ENCODE measurements at places on chromosomes 2 and 18.

DNA sequence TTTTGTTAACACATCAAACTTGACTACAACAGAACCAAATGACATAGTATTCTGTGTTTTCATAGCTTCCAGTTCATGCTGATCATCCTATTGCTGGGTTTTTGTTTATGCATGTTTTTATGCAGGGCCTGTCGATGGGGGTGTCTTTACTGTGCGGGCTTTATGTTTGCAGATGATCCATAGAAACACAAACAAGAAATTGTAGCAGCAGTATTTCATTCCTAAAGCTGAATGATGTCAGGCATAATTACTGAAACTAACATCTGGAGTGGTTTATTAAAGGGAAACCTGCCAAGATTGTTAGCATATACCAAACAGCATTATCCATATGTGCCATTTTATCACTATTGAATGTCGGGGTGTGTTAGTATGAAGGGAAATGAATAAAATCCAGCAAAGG, 129.7 kb downstream of the PTPRM start:
- no peak for DNase-seq

- DNase-seq = no peak
Measured at GRCh38 chr2:217951521-217952247, 51.1 kb downstream of the TNS1 start.

GRCh38 chr2:7726989-7727388, 809.8 kb downstream of the RNF144A start:
- no peak for DNase-seq

DNA sequence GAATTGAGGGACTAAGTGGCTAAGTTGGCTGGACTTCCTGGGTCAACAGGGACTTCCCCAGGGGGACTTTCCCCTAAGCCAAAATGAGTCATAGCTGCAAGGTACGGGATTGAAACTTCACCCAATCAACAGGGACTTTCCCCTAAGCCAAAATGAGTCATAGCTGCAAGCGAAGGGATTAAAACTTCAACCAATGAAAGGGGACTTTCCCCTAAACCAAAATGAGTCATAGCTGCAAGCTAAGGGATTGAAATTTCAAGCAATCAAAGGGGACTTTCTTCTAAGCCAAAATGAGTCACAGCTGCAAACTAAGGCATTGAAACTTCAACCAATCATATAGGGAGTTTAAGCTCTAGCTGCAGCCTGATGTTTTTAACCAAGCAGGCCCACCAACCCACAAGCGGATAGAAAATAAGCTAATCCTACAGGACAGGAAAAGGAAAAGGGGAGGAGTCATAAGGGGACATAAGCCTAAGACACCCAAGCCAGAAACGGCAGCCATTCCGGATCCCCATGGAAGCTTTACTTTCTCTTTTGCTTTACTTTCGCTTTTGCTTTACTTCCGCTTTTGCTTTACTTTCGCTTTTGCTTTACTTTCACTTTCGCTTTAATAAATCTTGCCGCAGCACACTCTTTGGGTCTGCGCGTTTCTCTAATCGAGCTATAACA, 1375.4 kb upstream of the CELF4 start:
- no peak for DNase-seq

DNA sequence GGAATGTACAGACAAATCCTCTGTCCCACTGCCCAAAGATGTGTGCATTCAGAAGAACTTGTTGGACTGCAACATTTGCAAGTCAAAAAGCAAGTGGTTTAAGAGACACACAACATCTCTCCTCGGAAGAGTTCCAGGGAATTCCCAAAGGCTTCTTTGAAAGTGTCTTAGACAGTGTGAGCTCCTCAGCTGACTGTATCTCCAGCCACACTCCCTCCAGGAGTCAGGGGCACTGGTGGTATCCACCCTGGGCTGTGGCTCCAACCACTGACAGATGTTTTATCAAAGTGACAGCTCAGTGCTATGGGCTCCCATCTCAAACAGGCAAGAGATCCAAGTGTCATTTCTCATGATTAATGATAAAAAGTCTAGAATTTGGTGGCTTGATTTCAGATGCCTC, 48.5 kb downstream of the ALK start:
- DNase-seq = no peak

- DNase-seq = peak; percentile 66
Measured at GRCh38 chr2:43131051-43131889, 95.1 kb downstream of the ZFP36L2 start.

GRCh38 chr2:157329524-157329923, 3.9 kb upstream of the ERMN start:
- no peak for DNase-seq

- no peak for DNase-seq
Measured at GRCh38 chr2:148739454-148740105, 95.0 kb downstream of the EPC2 start.

GRCh38 chr2:195961873-195962272, 106.8 kb downstream of the DNAH7 start:
- DNase-seq = no peak

GRCh38 chr2:223995569-223995968, 38.3 kb downstream of the MRPL44 start:
- DNase-seq = no peak

DNA sequence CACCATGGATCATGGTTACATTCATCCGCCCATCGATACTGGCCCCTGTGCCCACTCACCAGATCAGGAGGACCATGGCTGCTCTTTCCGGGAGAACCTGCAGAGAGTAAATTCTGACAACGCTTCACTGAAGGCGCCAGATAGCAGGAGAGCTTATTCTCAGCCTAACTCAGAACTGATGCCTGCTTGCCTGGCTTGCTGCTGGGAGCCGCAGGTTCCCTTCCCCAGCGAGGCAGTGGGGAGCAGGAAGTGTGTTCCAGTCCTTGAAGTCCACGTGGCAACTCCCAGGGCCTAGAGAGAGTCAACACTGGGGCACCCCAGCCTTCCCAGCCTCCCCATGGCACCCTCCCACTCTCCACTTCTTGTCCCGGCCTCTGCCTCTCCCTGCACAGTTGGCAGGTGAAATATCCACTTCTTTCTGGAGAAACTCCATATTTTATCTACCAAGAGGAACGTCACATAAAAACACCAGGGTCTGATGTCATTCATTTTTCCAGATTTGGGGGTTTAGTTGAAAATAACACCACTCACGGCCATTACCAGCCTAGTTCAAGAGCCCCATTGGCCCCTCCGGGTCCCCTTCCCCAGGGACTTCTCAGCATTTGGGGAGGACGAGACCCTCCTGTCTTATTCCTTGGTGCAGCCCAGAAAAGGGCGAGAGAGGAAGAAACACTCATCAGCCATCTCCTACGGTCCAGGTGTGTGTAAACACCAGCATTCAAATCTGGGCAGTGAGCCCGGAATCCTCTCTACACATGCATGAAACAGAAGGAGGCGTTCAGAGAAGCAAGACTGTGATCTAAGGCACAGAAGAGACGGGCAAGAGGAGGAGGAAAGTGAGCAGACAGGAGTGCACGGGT, 3.5 kb upstream of the TUBB6 start:
- no peak for DNase-seq

DNA sequence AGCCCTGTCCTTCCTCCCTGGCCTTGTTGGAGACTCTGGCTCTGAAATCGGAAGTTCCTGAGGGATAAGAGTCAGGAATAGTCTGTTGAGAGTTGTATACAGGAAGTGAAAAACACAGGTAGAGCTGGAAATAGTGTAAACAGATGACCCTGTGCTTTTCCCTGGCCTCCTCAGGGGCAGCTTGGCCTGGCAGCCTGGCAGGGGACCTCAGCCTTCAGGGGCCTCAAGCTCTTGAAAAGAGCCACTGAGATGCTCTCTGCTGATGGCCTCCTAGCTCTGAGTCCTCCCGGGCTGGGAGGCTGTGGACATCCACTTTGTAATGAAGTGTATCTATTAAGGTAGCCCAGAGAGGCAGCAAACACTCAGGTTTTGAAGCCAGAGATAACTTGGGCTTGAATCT, 79.3 kb downstream of the DDX1 start:
- no peak for DNase-seq

DNA sequence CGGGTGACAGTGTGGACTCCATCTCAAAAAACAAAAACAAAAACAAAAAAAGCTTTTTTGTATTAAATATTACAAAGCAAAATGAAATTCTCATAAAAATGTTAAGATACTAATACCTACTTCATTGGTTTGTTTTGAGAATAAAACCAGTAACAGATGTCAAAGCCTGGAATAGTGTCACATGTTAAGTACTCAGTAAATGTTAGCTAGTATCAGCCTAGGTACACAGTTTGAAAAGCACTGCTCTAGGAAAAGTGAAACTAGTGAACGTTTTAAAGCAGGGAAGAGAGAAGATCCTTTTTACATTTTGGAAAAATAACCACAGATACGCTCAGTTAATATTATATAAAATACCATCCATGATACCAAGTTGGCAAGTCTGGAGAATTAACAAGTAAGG, 37.1 kb upstream of the ADAM17 start:
- DNase-seq = no peak

GRCh38 chr18:2627821-2628276, 27.7 kb upstream of the SMCHD1 start:
- DNase-seq = no peak

DNA sequence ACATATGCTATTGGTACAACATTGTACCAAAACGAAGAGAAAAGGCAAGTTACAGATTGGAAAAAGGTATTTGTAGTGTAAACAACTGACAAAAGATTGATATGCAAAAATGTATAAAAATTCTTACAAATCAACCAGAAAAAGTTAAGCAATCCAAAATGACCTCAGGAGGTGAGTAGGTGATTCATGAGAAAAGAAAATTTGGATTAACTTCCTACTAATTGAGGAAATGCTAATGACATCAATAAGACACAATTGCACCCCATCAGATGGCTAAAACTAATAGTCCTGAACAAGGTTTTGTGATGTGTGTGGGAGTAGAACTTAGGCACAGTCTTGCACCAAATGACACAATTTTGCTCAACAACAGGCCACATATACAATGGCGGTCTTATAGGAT, 129.3 kb downstream of the COPS8 start:
- no peak for DNase-seq

- no peak for DNase-seq
Measured at GRCh38 chr2:9196637-9197036, 10.0 kb upstream of the ASAP2 start.

DNA sequence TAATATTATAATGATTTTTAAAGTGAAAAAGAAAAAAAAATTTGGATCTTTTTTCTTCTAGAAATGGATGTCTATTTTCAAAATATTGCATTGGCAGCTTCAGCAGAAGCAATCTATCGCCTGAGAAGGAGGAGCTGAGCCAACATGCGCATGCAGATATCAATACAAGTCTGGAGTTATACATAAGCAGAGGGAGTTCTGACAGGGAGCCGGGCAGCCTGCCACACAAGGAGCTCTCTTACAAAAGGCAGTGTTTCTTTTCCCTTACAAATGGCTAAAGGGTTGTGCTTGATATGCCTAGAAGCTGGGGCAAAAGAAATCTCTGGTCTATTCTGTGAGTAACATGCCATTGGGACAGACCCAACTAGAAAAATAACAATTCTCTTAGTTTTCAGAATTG, 291.9 kb upstream of the TRIB2 start:
- DNase-seq = no peak

DNA sequence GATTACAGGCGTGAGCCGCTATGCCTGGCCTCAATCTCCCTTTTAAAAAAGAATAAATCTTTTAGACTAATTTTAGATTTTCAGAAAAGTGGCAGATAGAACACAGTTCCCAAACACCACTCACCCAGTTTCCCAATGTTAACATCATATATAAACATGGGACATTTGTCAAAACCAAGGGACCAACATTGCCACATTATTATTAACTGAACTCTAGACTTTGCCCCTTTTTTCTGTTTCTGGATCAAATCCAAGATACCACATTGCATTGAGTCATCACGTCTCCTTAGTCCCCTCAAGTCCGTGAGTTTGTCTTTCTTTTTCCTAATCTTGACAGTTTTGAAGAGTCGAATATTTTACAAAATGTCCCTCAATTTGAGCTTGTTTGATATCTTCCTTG, 2.4 kb downstream of the C2orf42 start:
- no peak for DNase-seq

GRCh38 chr2:196341277-196341841, 170.0 kb upstream of the STK17B start:
- DNase-seq = no peak

- DNase-seq = no peak
Measured at GRCh38 chr18:2824865-2825264, 21.9 kb upstream of the EMILIN2 start.

GRCh38 chr18:63889626-63890025, 2.1 kb downstream of the SERPINB2 start:
- no peak for DNase-seq

GRCh38 chr2:236394571-236394970, 130.4 kb upstream of the ASB18 start:
- DNase-seq = no peak

DNA sequence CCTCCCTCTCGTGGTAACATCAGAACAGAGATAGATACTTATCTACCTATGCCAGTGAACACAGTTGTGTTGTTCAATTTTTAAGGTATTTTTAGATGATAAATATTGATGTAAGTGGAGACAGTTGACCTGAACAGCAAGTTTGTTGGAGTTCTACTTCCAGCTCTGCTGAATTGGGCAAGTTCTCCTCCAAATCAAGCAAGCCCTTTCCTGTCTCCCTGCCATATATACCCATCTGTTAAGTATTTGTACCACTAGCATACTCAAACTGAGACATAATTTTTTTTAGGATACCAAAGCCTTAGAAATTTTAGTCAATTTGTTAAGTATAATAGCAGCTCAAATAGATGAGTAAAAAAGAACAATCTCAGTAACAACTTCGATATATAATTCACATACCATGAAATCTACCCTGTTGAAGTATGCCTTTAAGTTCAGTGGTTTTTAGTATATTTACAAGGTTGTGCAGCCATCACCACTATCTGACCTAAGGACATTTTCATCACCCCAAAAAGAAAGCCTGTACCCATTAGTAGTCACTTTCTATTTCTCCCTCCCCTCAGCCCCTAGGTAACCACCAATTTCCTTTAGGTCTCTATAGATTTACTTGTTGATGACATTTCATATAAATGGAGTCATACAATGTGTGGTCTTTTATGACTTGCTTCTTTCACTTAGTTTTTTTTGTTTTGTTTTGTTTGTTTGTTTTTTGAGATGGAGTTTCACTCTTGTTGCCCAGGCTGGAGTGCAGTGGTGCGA, 61.8 kb downstream of the COX7A2L start:
- no peak for DNase-seq

DNA sequence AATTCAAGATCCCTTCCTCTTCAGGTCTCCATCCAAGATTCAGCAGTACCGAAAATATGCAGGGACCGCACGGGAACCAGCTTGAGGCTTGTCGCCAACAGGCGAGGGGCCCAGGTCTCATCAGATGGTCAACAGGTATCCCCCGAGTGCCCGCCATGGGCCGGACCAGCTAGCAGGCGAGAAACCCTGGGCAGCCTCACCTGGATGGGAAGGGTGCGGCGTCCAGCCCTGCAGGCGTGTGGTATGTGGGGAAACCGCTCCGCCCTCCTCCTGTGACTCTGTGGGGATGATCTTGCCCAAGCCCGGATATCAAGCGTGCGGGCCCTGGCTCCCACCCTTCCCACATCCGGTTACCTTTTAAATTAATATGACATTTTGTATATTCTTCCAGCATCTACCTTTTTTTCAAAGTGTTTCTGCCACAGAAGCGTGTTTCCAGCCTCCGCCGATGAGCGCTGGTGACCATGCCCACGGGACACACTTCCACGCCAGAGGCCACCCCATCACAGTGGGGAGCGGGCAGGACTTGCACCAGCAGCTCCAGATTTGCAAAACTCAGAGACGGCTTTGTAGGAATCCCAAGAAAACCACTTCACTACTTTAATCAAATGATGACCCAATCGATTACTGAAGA, 33.2 kb downstream of the ZNF516 start:
- DNase-seq = no peak

Data from activated CD8-positive, alpha-beta memory T cell treated with anti-CD3 and anti-CD28 coated beads for 1 hour (primary cell).